ENCODE measurements at places on chromosomes 1 and 21. TPM values are rescaled to one million over a fixed set of nuclear protein-coding genes. Genes with fewer than 3 reads are reported as not detected.

Gene ATP1A4
- not detected for total RNA-seq

Gene PLA2G2F
- not detected for total RNA-seq

Gene CFHR4
- total RNA-seq: not detected

Gene LYPD8
- total RNA-seq: not detected

Gene SYTL1
- 60.7 TPM for total RNA-seq

Gene CAMTA1
- total RNA-seq: 43.2 TPM

Gene SPRR4
- total RNA-seq: not detected

Gene GBP7
- total RNA-seq: 0.18 TPM

Gene GUCA2A
- not detected for total RNA-seq

Gene OR2M2
- total RNA-seq: not detected

Gene LCE3D
- not detected for total RNA-seq

Gene PRDX6
- 123 TPM for total RNA-seq

Gene LCE5A
- not detected for total RNA-seq

Gene OR2T35
- not detected for total RNA-seq

Gene C21orf91
- total RNA-seq: 88.7 TPM

Gene STRIP1
- 40.8 TPM for total RNA-seq

Gene CD1D
- not detected for total RNA-seq

Gene RNF186
- not detected for total RNA-seq

Gene CDC73
- total RNA-seq: 63.3 TPM

Gene OR2M3
- total RNA-seq: not detected

Data from activated CD8-positive, alpha-beta memory T cell treated with anti-CD3 and anti-CD28 coated beads, Interleukin-2, amount 10 ng/mL, durations not matched to agents 7 days and 5 days (primary cell).